Right ventricle myocardium inferior (tissue), 1 donor: ENCODE measurements at places on chromosomes 2 and 18. TPM values are rescaled to one million over a fixed set of nuclear protein-coding genes. Genes with fewer than 3 reads are reported as not detected.

DNA sequence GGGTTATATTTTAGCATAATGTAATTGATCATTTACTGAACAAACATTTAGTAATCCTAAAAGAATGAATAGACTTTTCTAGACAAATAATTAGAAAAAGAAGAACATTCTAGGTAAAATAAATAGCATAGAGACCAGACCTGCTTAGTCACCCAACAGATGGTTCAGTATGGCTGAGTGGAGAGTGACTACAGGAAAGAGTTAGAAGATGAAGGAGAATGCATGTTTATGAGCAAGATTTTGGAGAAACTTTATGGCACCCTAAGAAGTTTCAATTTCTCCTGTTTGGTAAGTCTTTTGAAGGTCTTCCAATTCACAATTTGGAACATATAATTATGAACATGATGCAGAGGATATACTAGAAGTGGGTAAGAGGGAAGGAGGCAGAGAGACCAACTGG lies 32.9 kb downstream of the FAP start:
- no peak for DNase-seq

AMER3 gene
- total RNA-seq: not detected

LHCGR gene
- 0.11 TPM for total RNA-seq

GRCh38 chr2:177056481-177056929 lies 156.1 kb upstream of the HNRNPA3 start:
- no peak for DNase-seq

- no peak for DNase-seq
Measured at GRCh38 chr2:154549869-154550268, 148.6 kb upstream of the KCNJ3 start.

GRCh38 chr2:56127463-56128152 lies 56.2 kb upstream of the CCDC85A start:
- DNase-seq: no peak

ITGA4 gene
- 1.8 TPM for total RNA-seq

GRCh38 chr18:58026857-58027256 lies 17.2 kb upstream of the NEDD4L start:
- no peak for DNase-seq

- DNase-seq: no peak
Measured at GRCh38 chr2:18411626-18412025, 148.8 kb downstream of the RDH14 start.

SCN2A gene
- total RNA-seq: 0.16 TPM

GRCh38 chr18:9520666-9521065 lies 45.4 kb downstream of the RALBP1 start:
- no peak for DNase-seq
